Stimulated activated memory B cell treated with anti-CD40 and anti-IgM and Interleukin-4, amounts not matched to agents 10 μg/mL and 1 μg/mL and 100 μg/mL, for 72 hours (primary cell): ENCODE measurements at places on chromosomes 5 and 9.

DNA sequence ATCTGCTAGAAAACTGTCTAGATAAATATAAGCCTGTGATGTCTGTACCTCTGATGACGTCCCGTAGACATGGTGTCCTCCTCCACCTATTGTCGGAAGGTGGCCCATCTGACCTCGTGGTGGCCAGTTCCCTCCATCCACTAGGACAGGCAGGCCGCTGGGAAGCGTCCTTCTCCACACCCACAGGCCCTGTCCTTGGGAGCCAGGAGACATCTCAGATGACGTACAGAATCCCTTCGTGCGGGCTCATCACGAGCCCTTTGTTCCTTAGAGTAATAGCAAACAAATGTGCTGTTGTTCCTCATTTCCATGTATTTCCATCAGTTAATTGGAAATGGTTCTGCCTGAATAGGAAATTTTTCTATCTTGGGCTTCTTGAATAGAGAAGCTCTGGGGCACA, 38.3 kb upstream of the TENT4A start:
- ATAC-seq, result no peak

DNA sequence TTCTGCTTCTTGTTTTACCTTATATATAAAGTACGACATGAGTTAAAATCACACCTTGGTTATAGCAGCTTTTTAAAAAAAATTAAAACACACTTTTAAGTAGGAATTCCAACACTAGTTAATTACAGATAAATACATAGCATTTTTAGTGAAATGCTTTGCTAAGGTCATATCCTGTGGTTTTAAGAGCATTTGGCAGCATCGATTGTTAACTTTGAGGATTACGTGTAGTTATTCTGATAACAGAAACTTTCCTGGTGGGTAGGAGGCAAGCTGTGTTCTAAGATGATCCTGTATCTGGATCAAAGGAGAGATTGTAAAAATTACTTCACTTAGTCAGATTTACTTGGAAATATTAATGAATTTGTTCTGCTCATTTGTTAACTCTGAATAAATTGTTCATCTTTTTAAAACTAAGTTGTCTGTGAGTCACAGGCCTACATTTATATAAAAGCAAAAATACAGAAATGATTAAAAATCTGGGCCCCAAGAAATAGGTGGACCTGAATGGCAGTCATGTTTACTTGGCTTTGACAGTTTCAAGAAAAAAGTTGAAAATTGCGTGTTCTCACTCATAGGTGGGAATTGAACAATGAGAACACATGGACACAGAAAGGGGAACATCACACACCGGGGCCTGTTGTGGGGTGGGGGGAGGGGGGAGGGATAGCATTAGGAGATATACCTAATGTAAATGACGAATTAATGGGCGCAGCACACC, 58.3 kb downstream of the TRIO start:
- no peak for ATAC-seq

DNA sequence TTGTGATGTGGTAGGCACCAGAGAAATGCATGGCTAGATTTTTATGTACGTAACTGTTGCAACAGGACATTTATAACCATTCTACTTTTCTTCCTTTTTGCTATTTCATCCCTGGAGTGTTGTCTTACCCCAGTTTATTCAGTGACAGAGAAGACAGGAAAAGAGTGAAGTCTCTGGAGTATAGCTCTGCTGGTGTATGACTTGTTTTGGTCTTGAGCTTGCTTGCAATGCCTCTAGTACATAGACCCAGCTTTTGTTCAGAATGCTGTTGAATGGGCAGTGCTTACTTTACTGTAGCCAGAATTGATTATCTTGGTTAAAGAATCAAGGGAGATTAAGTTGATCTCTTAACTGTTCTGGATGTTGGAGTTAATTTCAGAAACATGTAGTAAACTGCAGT, 94.3 kb downstream of the PBX3 start:
- ATAC-seq, result no peak

DNA sequence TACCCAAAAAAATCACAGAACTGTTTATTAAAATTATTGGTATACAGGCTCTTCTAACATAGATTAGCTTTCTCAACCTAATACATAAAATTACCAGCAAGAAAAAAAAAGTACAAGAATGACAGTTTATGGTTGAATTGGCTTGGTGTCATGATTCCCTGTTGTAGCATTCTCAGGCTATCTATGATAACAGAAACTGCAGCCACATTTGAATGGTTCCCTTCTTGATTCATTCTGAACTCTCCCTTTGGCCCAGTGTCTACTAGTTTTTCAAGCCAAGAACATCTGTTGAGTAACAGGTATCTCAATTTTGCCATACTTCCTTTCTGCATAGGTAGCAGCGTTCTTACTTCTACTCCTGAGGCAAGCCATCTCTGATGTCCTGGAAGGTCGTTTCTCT, 3.0 kb downstream of the SPIN1 start:
- no peak for ATAC-seq

DNA sequence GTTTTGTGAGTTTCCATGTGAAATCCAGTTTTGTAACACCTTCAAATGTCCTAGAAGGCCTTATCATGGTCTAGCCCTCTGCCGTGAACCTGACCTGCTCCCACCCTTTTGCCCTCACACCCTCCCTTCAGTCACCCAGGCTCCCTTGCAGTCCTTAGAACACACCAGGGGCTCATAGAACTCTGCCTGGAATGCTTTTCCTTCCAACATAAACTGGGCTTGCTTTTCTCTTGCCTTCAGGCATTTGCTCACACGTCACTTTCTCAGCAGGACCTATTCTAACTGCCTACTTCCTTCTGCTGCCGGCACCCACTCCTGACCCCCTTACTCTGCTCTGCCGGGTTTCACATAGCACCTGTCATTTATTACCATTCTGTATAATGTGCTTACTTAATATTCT, 111.9 kb downstream of the PDE8B start:
- ATAC-seq, result no peak

DNA sequence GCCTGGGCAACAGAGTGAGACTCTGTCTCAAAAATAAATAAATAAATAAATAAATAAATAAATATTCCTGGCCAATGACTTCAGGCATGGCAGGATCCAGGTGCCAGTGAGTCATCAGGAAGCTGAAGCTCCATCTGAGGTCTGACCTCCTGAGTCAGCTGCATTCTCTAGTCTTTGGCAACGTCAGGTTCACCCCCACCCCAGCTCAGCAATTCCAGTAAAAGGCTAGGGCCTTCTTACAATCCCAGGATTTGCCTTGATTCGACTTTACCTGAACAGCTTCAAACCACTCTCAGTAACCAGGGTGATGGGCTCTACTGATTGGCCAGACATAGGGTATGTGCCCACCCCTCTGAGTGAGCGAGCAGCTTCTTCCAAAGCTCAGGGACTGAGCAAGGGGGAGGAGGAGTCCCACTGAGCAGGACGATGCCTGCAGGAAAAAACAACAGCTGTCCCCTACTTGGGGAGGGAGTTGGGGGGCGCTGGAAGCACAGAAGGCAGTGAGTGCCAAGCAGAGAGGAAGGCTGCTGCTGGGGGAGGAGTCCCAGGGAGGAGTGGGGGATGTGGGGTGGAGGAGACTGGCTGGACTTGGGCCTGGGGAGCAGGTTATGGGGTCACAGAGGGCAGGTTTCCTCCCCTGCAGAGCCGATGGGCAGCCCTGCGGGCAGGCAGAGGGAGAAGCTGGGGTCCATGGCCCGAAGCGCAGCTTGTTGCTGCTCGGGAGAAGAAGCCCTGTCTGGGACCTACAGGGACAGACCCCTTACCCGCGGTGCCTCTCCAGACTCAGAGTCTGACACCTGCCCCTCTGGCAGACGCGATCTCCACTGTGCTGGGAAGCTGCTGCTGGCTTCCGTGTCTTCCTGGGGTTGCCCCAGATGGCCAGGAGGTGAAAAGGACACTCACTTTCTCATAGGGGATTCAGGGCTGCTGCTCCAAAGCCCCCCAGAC, 25.9 kb upstream of the UNC5A start:
- ATAC-seq, result no peak

DNA sequence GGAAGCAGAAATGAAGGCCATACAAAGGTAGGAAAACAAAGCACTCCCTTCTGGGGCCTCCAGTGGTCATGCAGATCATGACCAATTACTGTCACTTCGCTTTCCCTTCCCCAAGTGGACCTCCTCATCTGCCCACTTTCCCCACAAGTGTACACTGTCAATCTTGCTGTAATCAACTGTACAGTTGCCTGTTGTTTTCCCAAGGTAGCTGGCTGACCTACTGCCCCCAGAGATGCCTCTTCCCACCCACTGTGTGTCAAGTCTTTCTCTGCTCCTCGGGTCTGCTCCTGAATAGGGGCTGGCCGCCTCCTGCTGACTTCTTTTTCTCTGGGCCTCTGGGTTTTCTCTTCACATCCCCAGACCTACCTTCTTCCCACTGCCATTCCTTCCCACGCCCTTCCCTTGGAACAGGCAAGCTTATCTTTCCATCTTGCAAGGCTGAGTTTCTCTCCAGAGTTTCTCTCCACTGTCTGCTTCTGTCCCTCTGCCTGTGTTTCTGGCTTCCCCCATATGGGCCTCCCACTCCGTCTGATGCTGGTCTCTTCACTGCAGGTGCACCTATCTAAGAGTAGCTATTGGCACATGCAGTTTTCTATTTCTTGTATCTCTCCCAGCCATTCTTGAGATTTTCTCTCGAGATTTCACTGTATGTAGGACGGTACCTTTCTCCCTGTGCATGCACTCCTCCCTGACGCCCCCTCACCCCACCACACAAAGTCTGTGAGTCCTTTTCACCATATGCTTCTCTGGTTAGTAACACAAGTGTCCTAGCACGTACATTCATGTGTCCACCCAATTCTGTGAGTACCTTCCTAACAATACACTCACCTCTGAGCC, 2.4 kb downstream of the ELL2 start:
- ATAC-seq, result no peak

GRCh38 chr9:3962496-3962895, 337.4 kb downstream of the GLIS3 start:
- no peak for ATAC-seq

DNA sequence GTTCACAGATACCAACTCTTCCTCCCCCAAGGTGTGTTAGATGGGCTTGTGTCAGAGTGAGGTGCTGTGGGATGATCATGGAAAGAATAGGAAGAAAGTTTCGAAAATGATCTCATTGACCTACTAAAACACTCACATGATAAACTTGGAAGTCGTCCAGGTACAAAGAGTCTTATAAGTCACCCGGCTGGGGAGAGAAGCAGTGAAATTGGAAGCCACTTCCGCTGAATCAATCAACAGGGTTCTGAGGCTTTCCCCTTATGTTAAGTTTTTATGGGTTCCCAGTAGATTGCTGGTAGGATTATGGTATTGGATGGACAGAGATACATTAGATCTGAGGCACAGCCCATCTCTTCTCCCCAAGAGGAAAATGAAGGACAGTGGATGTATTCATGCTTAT, 218.8 kb upstream of the MSX2 start:
- ATAC-seq, result no peak

DNA sequence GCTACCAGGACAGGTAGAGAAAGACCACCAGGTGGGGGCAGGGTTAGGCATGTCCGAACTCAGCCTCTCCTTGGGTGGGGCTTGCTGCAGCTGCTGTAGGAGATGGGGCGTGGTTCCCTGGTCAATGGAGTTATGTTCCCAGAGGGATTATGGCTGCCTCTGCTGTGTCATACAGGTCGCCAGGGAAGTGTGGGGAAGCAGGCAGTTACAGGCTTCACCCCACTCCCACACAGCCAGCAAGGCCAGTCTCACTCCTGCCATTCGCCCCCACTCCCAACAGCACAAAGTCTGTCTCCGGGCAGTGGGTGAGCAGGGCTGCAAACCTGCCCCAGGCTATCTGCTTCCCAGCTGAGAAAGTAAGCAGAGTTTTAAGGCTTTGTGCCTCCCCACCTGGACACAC, 20.0 kb upstream of the CEP72 start:
- no peak for ATAC-seq

- ATAC-seq, result no peak
These were observed at the start of gene PCSK1 for GRCh38 chr5:96433066-96433447. Gene PCSK1 (minus strand): TSS chr5:96433248. CDS start chr5:96433042, 206 bp downstream.

DNA sequence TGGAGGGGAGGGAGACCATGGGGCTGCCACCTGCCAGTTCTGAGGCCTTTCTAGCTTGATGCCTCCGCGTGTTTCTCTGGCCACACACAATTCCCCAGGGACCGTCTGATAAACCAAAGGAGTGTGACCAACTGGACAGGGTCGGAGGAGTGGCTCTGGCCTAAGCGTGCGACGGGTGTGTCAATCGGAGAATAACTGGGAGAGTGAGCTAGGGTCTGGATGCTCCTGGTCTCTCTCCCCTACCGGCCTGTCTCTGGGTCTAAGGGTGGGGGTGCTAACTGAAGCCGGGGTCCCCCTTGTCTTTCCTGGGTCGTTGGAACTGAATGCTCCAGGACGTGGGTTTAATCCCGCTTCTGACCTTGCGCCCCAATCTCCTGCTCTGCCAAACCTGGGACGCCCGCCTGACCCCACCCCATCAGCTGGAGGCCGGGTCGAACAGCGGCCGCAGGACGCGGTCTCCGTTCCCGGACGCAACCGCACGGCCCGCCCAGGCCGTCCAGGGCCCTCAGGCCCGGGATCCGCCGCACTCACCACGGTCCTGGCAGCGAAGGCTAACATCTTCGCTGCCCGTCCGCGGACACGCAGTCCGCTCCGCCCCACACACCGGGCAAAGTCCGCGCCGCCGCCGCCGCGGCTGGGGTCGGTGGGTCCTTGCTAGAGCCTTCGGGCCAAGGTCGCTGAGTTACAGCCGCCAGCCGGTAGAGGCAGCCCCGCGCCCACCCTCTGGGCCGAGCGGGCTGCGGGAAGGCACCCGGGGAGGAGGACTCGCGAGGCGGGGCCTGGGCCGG, 447 bp downstream of the CRAT start:
- ATAC-seq, result no peak

DNA sequence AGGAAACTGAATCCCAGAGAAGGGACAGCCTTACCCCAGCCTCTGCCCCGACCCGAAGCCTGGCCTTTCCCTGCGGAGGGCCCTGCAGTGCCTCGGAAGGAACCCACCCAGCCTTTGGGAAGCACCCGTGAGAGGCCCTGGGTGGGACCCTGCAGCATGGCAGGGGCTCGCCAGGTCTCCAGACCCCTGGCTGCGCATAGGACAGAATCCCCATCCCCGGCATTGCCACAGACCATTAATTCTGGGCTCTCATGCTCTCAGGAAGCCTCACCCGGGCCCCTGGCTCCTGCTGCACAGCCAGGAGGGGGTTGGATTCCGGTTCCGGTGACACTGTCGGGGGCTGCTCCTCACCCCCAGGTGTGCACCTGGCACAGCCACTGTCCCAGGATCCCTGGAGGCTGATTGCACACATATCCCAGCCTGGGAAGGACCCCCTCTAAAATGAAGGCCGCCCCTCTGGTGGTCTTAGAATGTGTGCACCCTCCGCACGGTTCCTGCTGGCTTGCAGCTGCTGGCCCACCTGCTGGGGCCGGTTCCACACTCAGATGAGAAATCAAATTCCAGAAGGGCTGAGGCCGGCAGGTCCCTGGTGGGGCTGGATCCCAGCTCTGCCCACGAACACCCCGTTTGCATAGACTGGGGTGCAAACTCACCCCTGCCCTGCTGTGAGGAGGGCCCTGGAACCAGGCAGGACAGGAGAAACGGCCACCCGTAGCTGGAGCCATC, 4.7 kb downstream of the EGFL7 start:
- no peak for ATAC-seq

DNA sequence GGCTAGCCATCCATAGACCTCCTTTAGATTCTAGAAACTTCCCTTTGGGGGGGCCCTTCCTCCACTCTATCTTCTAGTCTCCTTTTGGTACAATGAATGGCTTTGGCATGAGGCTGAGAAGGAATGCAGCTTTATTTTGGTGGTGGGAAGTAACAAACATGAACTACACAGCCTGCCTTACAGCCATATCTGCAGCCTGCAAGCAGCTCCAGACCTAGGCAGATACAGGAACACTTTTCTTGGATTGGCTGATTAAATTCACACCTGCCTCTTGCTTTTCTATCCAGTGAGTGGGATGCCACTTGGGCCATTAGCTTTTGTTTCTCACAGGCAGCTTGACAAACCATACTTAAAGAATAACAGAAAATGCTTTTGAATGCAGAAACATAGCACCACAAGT, 28.2 kb downstream of the NR6A1 start:
- ATAC-seq, result no peak

GRCh38 chr5:111984044-111984443, 227.1 kb upstream of the NREP start:
- no peak for ATAC-seq
